ENCODE measurements at places on chromosomes 16 and 17.

DNA sequence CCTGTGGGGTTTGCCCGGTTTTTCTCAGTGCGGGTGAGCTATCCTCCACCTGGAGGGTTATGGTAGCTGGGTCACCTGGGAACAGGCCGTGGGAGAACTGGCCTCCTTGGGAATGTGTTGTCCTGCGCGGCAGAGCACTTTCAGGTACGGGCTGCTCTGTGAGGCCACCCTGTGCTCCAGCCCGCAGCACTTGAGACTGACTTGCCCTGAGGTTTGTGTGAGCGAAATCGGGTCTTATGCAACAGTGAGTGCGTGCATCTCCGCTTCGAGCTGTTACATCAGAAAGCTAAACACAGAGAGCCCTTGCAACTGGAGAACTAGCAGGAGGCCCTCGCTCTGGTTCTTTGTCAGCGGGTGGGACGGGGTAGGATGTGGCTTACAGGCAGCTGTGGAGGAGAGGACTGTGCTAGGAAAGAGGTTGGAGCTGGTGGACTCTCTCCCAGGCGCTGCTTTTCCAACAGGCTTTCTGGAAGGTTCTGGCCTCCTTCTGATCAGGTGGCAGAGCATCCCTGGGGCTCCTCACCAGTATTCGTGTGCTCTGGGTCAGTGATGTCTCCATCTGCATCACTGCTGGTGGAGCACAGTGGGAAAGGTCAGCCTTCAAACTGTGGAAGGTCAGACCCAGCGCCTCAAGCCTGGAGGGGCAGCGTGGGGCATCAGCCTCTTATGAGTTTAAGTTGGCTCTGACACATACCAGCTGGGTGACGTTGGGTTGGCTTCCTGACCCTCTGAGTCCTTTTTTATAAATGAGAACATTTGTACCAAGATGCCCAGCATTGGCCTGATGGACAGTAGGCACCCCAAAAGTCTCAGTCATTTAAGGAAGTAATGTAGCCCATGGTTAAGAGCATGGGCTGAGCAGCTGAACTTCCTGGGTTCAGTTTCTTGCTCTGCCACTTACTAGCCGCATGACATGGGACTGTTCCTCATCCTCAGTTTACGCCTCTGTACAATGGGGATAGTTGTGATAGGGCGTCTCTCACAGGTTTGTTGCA is 76.3 kb downstream of the KSR1 start:
- DNase-seq, result peak; percentile 95

- DNase-seq, result no peak
These were observed 220.3 kb downstream of the CPPED1 start for GRCh38 chr16:12583237-12583897.

DNA sequence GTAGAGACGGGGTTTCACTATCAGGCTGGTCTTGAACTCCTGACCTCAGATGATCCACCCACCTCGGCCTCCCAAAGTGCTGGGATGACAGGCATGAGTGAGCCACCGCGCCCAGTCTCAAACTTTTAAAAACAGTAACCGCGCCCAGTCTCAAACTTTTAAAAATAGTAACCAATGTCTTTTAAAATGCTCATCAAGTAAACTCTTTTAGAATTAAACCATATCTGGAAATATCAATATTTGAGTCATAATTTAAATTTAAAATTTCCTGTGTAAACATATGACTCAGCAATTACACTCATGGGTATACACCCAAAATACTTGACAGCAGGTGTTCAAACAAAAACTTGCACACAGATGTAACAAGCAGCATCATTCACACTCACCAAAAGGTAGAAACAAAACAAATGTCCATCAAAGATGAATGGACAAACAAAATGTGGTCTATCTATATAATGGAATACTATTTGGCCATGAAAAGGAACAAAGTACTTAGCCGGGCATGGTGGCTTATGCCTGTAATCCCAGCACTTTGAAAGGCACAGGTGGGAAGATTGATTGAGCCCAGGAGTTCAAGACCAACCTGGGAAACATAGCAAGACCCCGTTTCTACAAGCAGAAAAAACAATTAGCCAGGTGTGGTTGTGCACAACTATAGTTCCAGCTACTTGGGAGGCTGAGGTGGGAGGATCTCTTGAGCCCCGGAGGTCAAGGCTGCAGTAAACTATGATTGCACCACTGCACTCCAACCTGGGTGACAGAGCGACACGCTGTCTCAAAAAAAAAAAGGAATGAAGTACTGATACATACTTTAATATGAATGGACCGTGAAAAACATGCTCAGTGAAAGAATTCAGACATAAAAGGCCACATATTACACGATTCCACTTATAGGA is 20.2 kb downstream of the ENPP7 start:
- DNase-seq, result no peak

GRCh38 chr16:9906218-9906617 is 276.0 kb downstream of the GRIN2A start:
- no peak for DNase-seq

- DNase-seq, result peak; percentile 79
These were observed 14.4 kb upstream of the FAAP100 start for GRCh38 chr17:81566461-81567126.

- DNase-seq, result no peak
These were observed 7.8 kb downstream of the BCAS3 start for GRCh38 chr17:60685437-60685836.

- no peak for DNase-seq
These were observed 109.7 kb upstream of the SDK2 start for GRCh38 chr17:73753751-73754496.

DNA sequence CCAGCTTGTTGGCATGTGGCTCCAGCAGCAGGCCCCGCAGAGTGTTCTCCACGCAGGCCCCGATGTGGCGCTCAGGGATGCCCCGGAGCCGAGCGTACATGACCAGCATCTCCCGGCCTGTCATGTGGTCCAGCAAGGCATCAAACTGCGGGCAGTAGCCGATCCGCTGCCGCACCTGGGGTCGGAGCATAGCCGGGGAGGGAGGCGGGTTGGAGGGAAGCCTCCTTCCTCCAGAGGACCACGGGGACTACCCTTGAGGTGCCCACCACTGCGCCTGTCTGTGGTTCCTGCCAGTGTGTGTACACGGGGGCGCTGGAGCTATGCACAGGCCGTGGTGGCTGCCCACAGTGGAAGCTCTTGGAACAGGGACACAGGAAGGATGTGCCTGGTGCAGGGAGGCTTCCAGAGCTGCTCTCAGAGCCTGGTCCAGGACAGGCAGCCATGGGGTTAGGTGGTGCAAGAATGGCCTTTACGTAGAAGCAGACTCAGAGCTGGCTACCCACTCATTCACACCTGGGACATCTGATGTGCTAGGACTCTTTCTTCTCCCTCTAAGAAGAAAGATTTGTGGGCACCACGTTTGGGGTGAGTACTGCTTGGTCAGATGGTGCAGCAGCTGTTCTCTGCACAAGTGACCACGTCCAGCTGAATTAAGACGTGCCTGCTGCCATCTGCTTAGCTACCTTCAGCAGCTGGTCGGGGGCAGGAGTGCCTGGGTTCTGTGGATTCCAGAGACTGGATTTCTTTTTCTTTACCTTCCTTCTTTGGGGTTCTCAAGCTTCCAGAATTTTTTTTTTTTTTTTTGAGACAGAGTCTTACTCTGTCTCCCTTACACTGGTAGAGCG is 11.3 kb upstream of the RNPS1 start:
- no peak for DNase-seq

- peak; percentile 56 for DNase-seq
These were observed 2.0 kb upstream of the C17orf99 start for GRCh38 chr17:78144147-78144719.

DNA sequence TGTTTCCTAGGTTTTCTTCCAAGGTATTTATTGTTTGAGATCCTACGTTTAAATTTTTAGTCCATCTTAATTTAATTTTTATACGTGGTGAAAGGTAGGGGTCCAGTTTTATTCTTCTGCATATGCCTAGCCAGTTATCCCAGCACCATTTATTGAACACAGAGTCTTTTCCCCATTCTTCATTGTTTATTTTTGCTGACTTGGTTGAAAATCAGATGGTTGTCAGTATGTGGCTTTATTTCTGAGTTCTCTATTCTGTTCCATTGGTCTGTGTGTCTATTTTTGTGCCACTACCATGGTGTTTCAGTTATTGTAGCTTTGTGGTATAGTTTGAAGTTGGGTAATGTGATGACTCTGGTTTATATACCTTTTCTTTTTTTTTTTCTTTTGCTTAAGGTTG is 753.0 kb upstream of the GOT2 start:
- DNase-seq, result no peak

GRCh38 chr17:77382356-77382911 is 241.7 kb downstream of the SEC14L1 start:
- DNase-seq, result no peak

GRCh38 chr16:79876332-79876730 is 275.8 kb upstream of the MAF start:
- no peak for DNase-seq

DNA sequence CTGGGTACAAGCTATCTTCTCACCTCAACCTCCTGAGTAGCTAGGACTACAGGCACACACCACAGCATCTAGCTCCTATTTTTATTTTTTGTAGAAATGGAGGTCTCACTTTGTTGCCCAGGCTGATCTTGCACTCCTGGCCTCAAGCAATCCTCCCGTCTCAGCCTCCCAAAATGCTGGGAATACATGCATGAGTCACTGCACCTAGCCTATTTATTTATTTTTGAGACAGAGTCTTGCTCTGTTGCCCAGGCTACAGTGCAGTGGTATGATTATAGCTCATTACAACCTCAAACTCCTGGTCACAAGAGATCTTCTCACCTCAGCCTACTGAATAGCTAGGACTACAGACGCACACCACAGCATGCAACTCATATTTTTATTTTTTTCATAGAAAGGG is 40.1 kb upstream of the RGS9 start:
- no peak for DNase-seq

DNA sequence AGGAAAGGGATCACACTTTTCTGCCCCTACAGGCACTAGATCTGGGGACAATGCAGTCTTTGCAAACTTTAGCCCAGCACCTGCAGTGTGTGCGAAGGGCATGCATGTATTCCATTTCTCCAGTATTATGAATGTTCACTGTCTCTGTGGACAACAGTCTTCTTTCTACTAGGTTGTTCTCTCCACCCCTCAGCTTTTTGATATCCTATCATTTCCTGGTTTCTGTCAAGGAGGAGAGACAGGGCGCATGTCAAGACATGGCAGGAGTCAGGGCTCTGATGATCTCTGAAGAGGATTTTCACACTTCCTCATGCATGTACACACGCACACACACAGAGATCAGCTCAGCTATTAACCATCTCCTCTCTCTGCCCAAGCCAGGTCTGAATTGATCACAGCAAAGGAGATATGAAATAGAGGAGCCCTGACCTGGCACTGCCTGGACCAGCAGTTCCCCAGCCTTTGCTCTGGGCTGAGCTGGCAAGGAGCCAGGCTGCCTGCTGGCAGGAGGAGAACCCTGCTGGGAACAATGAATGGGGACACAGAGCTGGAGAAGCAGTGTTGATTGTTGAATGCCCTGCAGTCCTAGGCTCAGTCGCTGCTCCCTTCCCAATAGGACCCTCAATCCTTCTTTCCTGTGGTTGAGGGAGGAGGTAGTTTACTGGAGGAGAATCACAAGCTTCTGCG is 2.6 kb downstream of the GPR179 start:
- no peak for DNase-seq

DNA sequence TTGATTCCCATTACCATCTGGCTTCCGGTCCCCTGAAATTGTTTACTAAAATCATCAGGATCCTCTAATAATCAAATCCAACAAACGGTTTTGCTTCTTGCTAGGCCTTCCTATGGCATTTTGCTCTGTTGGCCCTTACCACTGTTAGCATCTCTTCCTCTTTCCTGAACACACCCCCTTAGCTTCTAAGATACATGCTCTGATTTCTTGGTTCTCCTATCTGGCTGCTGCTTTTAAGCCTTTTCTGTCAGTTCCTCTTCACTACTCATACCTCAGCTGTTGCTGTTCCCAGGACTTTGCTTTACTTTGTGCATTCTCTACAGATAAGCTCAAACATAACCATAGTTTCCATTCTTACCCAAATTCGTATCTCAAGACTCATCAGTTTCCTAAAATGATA is 11.4 kb downstream of the CAPNS2 start:
- no peak for DNase-seq

GRCh38 chr16:85673529-85674417 is 15.0 kb downstream of the GINS2 start:
- peak; percentile 29 for DNase-seq

GRCh38 chr16:13305019-13305755 is 403.8 kb downstream of the SHISA9 start:
- DNase-seq, result no peak

DNA sequence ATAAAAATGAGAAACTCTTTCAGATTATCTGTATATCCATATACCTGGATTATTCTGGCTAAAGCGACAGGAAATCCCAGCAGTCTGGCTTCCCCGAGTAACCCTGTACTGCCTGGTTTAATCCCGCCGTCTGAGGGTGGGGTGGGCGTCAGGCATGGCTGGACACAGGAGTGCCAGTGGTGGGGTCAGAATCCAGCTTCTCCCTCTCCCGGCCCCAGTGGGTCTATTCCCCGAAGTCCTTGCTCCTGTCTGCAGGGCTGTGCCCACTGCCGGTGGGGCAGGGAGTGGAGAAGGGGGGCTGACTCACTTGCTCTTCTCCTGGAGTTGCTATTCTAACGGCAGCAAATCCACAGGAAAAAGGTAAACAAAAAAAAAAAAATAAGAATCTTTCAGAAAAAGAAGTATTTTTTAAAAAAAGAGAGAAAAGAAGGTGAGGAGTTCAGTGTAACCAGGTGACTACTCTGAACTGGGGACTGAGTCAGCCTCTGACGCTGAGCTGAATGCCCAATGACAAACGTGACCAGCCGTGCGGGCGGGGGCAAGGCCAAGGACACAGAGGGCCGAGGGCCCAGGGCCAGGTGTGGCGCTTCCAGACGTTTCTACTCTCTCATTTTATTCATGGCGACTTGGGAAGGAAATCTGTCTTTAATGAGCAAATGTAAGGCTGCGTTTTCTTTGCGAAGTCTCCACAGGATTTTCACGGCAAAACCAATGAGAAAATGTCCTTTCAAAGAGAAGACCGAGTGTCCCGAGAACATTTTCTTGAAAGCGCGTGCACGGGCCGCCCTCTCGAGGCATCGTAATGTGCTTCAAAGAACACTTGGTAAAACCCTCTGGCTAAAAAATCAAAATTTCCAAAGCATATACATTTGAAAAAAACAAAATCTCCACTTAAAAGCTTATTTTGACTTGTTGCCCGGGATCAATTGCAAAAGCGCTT is 20.2 kb downstream of the FOXF1 start:
- DNase-seq, result no peak

GRCh38 chr16:3645504-3646347 is 8.8 kb upstream of the DNASE1 start:
- DNase-seq, result peak; percentile 41

DNA sequence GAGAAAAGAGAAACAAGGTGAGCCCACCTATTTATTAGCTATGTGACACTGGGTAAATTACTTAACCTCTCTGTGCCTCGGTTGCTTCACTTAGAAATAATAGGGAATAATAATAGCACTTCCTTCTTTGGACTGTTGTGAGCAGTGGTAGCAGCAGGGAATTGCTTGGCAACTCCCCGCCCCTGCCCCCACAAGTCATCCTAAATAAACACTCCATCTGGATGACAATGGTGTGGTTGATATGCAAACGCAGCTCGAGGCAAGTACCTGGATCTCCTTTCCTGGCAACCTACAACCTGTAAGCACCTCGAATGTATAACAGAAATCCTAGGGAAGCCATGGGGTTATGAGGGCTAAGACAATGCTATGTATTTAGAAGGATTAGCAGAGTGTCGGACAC is 9.1 kb downstream of the TEKT3 start:
- DNase-seq, result no peak

GRCh38 chr17:34530918-34531317 is 48.5 kb upstream of the TMEM132E start:
- no peak for DNase-seq

GRCh38 chr17:82171750-82172375 is 40.8 kb downstream of the CCDC57 start:
- no peak for DNase-seq

- DNase-seq, result peak; percentile 55
These were observed 47.3 kb downstream of the TBC1D16 start for GRCh38 chr17:79988185-79988971.
